ENCODE measurements at places on chromosomes 2 and 18.

DNA sequence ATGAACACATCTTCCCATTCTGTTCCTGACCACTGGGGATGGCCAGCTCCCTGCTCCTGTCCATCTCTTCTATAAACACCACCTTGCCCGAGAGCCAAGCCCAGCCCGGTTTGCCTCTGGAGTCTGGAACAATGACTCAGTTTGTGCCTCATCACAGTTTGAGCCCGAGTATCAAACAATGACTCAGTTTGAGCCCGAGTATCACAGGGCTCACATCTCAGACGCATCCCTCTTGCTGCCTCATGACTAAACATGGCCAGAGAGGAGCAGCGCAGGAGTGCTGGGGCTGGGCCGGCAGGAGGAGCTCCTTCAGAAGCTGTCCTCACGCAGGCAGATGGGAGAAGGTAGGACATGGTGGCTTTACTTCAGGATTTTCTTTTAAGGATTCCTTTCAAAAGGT, 68.7 kb downstream of the PXDN start:
- DNase-seq: no peak

- DNase-seq: no peak
These were observed 64.7 kb upstream of the SLC8A1 start for GRCh38 chr2:40516604-40517003.

- DNase-seq: no peak
These were observed 16.2 kb downstream of the IL18RAP start for GRCh38 chr2:102439065-102439695.

- DNase-seq: peak; percentile 39
These were observed 20.4 kb upstream of the PAPOLG start for GRCh38 chr2:60735496-60736250.

DNA sequence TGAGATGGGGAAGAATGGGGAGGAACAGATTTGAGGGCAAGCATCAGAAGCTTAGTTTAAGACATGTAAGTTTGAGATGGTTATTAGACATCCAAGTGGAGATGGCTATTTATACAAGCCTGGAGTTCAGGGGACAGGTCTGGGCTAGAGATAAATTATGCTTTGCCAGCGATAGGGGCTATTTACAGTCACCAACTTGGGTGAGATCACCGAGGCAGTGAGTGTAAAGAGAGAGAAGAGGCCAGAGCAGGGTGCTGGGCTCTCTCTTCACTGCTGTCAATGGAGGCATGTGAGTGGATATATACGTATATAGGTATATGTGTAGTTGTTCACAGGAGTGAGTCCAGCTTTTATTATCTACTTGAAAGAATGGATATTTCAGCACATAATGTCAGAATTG, 81.0 kb downstream of the QPCT start:
- no peak for DNase-seq

DNA sequence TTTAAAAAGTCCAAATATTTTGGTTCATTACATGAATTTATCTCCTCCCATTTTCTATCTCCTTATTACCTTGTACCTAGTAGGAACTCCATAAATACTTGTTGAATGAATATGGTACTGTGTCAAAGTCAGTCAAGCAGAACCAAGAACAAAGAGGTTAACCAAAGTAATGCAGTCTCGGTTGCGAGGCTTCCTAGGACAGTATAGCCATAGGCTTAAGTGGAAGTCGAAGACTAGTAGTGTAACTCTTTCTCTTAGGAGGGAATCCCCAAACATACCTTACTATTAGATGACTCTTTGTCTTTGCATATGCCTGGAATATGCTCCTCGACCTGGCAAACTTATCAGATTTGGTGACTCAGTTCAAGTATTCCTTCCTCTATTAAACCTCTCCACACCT, 4.8 kb downstream of the LIPT1 start:
- DNase-seq: no peak

DNA sequence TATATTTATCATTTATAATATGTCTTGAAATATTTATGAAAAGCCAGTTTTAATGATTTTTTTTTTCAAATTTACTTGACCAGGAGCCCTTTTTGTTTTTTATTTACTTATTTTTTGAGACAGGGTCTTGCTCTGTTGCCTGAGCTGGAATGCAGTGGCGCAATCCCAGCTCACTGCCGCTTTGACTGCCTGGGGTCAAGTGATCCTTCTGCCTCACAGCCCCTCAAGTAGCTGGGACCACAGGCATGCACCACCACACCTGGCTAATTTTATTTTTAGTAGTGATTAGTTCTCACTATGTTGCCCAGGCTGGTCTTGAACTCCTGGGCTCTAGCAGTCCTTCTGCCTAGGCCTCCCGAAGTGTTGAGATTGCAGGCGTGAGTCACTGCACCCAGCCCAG, 5.7 kb downstream of the EPB41L5 start:
- no peak for DNase-seq

- no peak for DNase-seq
These were observed 68.6 kb downstream of the FHOD3 start for GRCh38 chr18:36365836-36366775.

- DNase-seq: no peak
These were observed 502.2 kb downstream of the NR4A2 start for GRCh38 chr2:155830351-155830750.

GRCh38 chr2:102592601-102593000, 26.8 kb upstream of the SLC9A2 start:
- DNase-seq: no peak

DNA sequence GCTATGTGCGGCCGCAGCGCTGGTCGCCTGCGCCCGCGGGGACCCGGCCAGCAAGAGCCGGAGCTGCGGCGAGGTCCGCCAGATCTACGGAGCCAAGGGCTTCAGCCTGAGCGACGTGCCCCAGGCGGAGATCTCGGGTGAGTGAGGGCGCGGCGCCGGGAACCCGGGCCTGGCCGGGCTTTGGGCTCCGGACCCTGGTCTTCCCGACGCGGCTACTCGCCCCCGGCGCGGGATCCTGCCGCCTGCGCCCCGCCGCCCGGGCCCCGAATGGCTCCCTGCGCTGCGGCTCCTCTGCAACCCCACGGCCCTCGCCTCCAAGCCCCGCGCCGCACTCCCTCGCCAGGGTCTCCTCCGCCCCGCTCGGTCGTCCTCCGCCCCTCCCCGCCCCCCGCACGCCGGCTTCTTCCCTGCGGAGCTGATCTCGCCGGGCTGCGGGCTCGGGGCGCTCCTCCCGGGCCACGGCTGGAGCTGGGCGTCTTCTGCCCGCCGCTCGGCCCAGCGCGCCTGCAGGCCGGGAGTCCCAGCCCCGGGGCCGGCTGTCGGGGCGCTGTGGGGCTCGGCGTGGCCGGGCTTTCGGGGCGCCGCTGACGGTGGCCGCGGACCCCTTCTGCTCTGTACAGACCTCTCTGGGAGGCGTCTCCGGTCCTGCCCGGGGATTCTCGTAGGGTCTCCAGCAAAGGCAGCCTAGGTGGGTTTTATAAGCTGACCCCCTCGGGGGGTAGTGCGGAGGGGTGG, 652 bp downstream of the GPC1 start:
- no peak for DNase-seq

GRCh38 chr2:213696442-213696841, 412.2 kb downstream of the SPAG16 start:
- no peak for DNase-seq

DNA sequence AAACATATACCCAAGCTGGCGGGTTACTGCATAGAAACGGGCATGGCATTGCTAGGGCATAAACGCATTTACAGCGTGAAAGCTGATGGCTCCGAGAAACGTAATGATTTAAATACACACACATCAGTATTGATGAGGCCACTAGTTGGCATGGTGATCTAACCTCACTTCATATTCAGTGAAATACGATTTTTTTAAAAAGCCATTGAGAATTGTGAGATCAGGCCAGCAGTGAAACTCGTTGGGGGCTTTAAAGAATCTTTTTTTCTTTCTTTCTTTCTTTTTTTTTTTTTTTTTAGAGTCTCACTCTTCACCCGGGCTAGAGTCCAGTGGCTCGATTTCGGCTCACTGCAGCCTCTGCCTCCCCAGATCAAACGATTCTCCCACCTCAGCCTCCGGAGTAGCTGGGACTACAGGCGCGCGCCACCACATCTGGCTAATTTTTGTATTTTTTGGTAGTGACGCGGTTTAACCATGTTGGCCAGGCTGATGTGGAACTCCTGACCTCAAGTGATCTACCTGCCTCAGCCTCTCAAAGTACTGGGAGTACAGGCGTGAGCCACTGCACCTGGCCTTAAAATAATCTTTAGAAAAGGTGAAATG, 2.4 kb upstream of the SMAD7 start:
- DNase-seq: peak; percentile 73

- DNase-seq: peak; percentile 36
These were observed 125.9 kb downstream of the ACOXL start for GRCh38 chr2:110858135-110858725.

DNA sequence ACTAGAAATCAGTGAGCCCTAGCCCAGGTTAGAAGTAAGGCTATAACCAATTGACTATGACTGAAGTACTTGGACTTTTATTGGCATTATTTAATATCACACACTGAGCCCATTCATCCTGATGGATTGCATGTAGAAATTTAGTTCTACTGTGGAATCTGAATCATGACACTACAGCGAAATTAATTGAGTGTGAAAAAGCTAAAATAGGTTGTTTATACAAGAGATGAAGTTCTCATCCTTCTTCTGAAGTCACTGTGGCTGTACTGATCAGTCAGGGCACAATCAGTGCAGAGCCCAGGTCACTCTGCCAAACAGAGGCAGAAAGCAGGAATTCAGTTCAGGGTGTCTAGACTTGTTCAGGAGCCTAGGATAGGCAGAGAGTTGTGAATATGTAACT, 158.9 kb downstream of the BABAM2 start:
- DNase-seq: no peak

DNA sequence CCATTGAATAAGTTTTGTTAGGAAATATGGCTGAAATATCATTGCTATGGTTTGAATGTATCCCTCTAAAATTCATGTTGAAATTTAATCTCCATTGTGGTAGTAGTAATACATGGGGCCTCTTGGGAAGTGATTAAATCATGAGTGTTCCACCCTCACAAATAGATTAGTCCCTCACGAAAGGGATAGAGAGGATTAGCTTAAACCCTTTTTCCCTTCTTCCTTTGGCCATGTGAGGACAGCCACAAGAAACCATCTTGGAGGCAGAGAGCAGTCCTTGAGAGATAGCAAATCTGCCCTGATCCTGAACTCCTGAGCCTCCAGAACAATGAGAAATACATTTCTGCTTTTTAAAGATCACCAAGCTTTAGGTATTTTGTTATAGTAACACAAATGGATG, 274.2 kb downstream of the CDH19 start:
- DNase-seq: no peak

DNA sequence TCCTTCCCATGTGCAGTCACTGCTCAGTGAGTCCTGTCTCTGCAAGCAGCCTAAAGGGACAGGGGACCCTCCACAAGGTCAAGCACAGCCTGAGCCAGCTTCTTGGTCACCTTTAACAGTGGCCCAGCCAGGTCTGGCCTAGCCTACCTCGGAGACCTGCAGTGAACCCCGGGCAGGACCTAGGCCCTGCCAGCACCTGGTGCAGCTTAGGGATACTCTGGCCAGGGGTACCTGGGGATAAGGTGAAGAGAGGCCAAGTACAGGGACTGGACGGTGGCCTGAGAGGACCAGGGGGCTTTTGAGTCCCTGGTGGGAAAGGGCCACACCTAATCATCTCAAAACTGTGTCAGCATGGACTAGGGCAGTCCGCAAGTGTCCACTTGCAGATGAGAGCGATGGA, 67.8 kb downstream of the EMX1 start:
- DNase-seq: no peak

DNA sequence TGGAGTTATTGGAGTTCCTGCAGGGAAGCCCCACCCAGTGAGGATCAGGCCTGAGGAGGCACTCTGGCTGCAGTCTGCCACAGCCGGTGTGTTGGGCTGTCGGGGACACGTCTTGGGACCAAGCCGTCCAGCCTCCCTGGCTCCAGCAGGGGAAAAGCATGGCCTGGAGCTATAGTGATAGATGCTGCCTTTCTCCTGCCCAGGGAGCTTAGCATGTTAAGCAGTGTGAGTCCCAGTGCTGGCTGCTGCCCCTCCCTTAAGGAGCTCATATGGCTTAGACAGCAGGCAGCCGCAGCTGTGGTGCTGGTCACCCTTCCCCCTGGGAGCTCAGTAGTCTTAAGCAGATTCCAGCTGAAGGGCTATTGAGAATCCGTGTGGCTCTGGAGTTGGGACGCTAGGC, 78.9 kb downstream of the CERS6 start:
- DNase-seq: no peak

GRCh38 chr2:216590780-216591179, 42.4 kb upstream of the IGFBP2 start:
- no peak for DNase-seq

DNA sequence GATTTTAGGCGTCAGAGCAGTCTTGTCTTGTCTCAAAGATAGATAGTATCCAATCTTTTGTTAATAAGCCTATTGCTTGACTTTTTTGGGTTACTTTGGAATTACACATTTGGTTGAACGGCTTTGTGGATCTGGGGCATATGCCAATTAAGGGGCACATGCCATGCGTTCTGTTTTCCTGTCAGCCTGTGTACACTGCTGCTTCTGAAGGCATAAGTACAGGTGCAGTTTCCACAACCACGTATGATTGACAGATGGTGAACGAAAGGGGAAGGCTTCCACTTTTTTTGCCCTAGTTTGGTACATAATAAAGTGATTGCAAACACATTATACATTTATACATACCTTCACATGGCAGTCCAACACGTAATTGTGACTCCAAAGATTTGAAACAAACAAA, 102.3 kb downstream of the RAPH1 start:
- DNase-seq: no peak

DNA sequence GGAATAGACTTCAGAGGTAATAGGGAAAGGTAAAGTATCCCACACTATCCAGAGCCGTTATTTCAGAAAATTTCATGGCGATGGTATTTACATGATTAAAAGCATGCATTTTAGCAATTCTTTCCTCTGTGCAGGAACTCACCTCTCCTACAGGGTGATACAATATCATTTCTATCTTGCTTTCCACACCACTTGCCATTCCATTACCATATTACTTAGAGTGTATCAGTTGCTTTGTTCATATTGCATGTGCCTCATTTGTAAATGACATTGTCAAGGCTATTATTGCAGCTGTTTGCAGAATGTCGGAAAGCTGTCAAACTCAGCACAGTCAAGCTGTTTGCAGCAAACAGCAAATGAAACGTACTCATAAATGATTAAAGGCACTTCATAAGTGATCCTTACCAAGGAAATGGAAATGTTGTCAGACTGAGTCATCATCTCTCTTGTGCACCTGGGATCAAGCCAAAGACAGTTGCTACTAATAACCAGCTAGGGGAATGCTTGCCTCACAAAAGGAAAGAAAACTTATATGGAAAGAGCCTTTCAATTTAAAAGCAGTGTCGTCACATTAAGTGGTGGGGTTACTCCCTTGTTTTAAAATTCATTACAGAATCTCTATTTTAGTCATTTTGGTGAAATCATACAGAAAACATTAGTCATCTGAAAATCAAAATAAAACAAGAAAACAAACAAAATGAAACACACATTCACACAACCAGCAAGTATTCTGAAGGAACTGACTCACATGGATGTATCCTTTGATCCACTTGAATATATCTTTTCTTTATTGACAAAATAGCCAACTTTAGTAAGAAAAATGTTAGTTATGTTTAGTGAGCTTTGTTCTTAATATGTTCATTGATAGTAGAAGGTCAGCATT, 1064.1 kb upstream of the CNTNAP5 start:
- no peak for DNase-seq

DNA sequence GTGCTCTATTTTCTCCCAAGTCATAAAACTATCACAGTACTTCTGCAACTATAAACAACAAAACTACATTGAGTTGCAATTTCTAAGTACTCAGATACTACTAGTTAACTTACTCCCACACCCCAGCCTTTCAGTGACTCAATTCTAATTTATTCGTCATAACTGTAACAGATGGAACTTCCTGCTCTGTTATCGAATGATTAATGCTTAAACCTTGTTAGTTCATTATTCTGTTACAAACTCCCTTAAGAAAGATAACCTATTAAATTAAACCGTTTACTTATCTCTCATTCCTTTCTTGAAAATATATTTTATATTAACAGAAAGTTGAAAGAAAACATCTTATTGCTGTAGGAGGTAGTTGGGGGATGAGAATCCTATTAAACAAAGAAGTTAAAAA, 17.0 kb downstream of the TNFAIP6 start:
- DNase-seq: no peak

Data from CD4-positive, alpha-beta T cell (primary cell).